ENCODE measurements at places on chromosomes 4 and X.

- no peak for DNase-seq
Measured at GRCh38 chr4:41749631-41750039, 1.1 kb upstream of the PHOX2B start.

DNA sequence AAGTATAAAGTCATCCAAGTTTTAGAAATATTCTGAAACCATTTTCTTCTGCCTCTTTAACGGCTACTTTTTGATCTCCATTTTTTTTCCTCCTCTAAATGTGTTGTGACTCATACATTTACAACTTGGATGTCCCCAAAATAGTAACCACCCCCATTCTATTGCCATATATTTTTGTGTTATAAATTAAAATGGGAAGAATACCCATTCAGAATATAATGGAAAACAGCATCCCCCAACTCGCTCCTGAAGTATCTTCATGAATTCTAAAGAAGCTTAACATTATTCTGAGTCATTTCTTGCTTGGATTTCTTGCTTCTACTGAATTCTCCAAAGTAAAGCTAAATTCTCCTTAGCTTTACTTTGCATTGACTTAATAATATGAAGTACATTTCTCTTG lies 92.0 kb upstream of the PTPN13 start:
- DNase-seq = no peak

- no peak for DNase-seq
Measured at GRCh38 chrX:153398275-153398960, 2.7 kb downstream of the PNMA6E start.

- no peak for DNase-seq
Measured at GRCh38 chr4:1839282-1839681, 16.7 kb downstream of the LETM1 start.

DNA sequence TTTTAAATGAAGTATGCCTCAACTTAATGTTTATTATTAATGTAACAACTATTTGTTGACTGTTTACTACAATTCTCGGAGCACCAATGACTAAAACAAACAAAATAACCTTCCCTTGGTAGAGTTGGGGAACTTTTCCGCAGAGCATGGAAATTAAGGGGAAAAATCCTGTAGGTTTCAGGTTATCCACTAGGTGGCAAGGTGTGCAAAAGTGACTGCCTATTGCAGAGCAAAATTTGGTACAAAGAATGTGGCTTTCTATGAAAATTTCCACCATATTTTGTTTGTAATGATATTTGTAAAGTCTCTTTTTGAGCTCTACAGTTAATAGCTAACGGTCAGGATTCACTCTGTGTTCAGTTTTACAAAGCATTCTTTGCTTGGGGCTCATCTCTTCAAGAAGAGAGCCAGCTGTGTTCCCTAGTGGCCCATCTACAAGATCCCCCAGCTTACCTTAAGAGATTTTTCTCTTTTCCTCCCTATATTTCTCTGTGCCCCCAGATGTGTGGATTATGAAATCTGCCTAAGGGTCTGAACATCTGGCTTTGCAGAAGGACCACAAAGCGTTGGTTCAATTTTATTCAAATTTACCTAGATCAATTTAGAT lies 61.1 kb downstream of the FBXO8 start:
- DNase-seq = no peak

GRCh38 chrX:150982235-150982787 lies 824 bp upstream of the HMGB3 start:
- no peak for DNase-seq

DNA sequence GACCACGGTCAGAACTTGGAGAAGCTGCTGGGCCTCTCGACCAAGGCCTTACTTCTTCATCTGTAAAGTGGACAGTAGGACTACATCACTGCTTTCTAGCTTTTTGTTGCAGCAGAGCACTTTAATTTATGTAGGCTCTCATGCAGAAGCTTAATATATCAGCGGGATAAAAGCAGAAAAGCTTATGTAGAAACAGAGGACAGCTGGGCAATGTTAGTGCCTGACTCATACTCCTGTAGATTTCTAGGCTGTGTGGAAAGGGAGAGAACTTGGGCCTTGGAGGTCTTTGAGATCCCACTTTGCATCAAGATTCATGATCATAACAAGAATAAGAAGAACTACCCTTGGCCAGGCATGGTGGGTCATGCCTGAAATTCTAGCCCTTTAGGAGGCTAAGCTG lies 91.2 kb downstream of the ARHGAP10 start:
- DNase-seq = no peak

Data from amniotic stem cell (primary cell).